ENCODE measurements at places on chromosomes 3 and 15.

DNA sequence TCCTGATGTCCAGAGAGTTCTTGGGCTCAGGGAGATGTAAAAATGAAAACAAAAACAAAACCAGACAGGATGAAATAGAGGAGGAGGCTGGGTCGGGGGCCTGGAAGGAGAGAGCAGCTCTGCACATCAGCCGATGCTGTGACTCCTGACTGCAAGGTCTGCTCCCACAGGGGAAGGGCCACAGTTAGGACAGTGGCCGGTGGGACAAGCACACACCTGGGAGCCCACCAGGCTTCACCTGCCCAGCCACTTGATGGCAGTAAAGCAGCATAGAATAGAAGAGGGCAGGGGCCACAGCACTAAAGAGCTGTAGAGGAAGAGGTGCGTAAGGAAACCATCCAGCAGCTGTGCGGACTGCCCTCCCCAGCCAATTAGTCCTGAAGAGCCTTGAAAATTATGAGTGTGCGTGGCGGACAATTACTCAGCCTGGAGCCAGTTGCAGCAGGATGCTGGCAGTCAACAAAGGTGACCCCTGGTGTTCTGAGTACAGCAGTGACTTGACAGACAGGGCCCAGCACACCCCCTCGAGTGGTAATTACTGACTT, 29.8 kb downstream of the ALS2CL start:
- DNase-seq, result no peak

DNA sequence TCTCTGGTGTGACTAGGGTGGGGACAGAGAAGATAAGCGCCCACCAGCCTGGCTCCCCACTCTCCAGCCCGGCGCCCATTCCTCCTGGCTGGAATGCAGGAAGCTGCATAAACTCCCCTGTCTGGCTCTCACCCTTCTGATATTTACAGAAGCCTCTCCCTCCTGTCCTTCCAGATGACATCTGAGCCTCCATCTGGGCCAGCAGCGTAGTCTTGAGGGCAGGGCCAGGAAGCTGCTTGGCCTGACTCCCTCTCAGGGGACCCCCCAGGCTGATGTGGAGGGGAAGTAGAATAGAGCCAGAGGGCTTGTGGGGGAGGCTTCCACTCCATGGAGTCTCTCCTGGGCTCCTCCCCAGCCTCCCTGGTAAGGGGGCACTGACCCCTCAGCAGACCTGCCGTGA, 49.9 kb downstream of the LINGO1 start:
- DNase-seq, result no peak

DNA sequence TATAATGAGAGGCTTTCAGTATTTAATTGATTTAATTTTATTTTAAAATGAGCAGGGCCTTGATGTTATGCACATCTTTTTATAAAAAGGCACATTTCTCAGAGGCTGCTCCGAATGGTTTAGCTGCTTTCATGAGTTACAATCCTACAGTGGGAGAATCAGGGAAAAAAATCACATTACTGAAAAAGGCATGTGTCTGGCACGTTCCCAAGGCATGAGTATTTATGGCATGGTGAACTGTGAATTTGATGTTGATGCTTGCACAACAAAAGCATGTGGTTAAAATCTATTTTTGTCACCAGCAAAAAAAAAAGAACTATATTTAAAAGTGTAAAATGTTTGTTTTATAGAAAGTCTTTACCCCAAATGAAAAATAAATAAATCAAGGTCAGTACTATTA, 485.2 kb upstream of the ROBO2 start:
- DNase-seq, result no peak

DNA sequence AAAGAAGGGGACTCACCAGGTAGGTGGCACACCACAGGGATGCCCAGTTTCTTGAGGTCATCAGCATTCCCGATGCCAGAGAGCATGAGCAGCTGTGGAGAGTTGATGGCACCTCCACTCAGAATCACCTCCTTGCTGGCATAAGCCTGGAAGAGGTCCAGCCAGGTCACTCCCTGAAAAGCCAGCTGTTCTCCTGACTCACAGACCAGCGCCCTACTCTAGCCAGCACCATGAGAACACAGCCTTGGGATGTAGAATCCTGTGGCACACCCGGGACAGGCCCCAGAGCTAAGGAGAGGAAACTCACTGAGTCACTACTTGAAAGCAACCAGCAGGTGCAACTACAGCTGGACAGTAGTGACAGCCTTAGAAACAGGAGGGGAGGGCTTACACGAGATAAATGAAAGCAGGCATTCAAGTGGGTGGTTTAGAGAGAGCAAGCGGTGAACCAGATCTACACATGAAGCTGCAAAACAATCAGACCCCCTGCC, 24.5 kb downstream of the CHDH start:
- DNase-seq, result no peak

DNA sequence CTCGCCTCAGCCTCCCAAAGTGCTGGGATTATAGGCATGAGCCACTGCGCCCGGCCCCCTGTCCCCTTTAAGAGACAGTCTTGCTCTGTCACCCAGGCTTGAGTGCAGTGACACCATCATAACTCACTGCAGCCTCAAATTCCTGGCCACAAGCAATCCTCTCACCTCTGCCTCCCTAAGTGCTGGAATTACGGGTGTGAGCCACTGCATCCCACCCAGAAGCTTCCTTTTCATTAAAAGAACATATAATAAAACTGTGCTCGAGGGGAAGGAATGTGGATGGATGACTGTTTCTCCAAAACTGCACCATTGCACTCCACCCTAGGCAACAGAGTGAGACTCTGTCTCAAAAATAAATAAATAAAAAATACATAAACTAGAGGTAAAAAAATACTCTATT, 70.1 kb downstream of the NCEH1 start:
- peak; percentile 53 for DNase-seq

- peak; percentile 37 for DNase-seq
These were observed 20.1 kb downstream of the USP13 start for GRCh38 chr3:179672918-179673317.

DNA sequence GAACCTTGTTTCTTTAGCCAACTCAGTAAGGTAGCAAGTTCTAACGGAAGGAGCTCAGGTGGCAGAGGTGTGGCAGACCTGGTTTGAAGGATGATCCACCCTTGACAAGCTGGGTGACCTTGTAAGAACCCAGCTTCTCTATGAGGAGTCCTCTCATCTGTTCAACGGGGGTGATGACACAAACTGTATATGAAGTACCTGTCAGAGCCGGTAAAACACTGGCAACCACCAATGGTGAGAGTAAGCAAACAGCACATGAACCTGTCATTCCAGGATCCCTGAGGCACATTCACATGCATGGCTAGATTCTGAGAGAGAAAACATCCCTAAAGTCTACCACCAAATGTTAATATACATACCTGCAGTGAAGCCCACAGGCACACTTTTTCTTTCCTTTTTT, 2.4 kb downstream of the SCAP start:
- DNase-seq, result no peak

GRCh38 chr3:169400874-169401273, 262.6 kb downstream of the MECOM start:
- no peak for DNase-seq

DNA sequence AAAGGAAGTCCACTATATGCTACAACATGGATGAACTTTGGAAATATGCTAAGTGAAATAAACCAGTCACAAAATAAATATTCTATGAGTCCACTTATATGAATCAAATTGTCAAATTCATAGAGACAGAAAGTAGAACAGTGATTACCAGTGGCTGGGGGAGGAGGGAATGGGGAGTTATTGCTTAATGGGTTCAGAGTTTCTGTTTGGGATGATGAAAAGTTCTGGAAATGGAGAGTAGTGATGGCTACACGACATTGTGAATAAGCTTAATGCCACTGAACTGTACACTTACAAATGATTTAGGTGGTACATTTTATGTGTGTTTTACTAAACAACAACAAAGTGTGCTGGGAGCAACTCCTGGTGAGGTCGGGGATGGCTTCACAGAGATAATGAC, 38.1 kb downstream of the HOMER2 start:
- DNase-seq, result no peak

GRCh38 chr3:53254509-53255422, 1.1 kb downstream of the TKT start:
- no peak for DNase-seq

DNA sequence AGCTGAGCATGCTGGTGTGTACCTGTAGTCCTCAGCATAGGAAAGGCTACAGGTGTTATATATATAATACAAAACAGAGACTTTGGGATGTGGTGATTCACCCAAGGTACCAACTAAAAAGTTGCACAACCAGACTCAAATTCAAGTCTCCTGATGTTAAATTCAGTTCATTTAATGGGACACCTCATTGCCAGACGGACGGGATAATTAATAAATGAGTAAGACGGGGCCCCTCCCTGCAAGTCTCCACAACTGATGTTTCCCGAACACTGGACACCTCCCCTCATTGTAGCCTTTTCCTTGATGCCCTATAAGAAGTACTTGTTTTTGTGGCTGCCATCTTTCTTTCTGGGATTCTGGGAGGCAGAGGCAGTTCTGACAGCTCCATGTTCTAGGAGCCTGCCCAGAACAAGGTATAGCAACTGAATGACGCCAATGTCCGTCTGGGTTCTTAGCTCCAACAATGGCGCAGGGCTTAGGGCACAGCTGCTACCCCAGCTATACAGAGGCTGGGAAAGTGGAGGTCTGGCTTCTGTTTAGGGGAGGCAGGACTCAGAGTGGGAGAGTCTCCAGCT, 50.7 kb downstream of the CDC25A start:
- DNase-seq, result no peak

- DNase-seq, result no peak
These were observed 3.0 kb upstream of the PHGR1 start for GRCh38 chr15:40347559-40348473.

DNA sequence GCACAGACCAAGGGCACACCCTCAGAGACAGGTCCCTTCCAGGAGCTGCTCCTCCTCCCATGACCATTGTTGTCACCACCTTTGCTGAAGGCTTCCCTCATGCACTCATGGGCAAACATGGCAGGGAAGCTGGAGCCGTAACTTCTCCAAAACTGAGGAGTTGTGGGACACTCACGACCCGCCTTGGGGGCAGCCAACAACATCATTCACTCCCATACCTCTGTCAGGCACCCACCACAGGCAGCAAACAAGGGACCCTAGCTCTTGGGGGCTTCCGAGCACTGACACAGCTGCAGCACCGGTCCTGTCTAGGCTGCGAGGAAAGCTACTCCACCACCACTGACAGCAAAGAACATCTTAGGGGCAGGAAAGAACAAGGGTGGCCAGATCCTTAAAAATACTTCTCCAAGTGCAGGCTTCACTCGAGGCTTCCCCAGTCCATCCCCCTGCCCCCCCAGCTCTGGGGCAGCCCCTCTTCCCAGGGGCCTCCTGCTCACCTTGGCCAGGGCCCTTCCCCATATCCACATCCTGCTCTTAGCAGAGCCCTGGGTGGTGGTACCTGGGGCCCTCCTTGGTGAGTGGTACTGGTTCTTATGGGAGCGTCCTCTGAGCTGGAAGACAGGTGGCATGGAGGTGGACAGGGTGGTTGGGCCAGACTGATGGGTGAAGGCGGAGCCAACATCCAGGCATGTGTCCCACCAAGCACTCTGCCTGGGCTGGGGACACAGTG, 28.0 kb upstream of the DUSP7 start:
- no peak for DNase-seq

GRCh38 chr15:90344662-90345061, 7.4 kb upstream of the ZNF774 start:
- no peak for DNase-seq

GRCh38 chr15:61816856-61817255, 243.4 kb downstream of the VPS13C start:
- peak; percentile 90 for DNase-seq

GRCh38 chr3:179971280-179971679, 65.5 kb downstream of the PEX5L start:
- no peak for DNase-seq

DNA sequence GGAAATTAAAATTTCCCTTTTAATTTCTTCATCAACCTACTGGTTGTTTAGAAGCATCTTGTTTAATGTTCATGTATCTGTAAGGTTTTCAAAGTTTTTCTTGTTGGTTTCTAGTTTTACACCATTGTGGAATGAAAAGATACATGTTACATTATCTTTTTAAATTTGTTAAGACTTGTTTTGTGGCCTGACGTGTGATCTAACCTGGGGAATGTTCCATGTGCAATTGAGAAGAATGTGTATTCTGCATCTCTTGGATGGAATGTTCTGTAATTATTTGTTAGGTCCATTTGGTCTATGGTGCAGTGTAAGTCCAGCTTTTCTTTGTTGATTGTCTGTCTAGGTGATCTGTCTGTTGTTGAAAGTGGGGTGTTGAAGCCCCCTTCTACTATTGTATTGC, 45.7 kb downstream of the THSD4 start:
- DNase-seq, result no peak

- DNase-seq, result no peak
These were observed 230.6 kb downstream of the MECOM start for GRCh38 chr3:169432708-169433432.

DNA sequence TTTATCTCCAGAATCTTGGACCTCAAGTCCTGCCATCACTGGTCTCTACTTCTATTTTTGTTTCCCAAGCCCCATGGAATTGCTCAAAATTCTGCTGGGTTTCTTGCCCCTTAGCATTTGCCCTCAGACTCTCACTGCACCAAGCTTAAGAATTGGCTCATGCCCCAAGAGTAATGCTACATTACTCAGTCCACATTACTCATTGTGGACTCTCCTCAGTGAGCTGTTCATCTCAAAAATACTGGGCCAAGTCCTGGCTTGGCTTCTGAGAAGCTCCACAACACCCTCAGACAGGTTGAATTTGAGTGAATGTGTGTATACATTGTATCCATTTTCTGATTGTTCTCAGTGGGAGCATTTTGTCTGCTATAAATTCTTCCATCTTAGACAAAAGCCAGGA, 364.4 kb upstream of the ARHGEF26 start:
- no peak for DNase-seq

DNA sequence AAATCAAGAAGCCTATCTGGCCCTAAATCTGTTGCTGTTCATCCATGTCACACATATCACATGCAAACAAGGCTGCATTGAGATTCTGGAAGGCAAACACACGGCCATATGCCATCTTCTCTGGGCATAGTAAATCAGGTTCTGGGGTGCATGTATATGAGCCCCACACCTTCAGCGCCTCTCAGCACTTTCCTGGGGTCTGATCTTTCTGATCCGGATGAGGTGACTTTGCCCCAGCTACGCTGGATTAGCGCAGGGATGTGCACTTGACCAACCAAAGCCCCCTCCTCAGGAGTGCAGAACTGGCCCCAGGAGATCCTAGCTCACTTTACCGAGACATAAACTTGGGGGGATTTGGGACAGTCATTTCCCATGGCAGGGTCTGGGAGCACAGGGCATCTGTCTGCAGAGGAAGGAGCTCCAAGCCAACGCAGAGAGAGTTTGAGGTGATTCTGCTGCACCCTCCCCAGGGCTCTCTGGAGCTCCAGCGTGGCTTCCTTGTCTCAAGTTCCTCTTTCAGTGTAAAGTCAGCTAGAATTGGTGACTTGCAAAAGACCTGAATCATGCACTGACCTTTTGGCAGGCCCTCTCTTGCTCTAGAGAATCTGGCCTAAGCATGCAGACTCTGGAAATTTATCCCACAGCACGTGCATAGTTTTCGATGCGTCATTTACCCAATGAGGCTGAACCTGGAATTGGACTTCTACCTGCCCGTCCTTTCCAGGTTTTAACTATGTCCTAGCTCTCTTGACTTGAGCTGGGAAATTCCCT, 63.5 kb upstream of the KLF13 start:
- DNase-seq, result no peak

DNA sequence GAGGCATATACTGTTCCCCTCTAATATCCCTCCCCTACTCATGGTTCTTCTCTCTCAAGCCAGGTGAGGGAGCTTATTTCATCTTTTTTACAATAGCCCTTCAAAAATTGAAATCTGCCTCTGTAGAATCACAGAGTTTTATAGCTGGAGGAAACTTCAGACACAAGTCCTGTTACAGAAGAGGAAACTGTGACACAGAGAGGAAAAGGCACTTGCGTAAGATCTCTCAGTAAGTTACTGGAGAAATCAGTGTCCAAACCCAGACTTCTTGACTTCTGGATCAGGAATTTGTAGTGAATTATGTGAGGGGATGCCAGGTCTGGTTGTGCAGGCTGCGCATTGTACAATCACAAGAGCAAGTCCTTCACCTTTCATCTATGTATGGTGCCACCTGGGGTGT, 4.6 kb downstream of the FGD5 start:
- DNase-seq, result no peak

Data from esophagus muscularis mucosa (tissue), 4 donors.